ENCODE measurements at places on chromosomes 1 and 21.

DNA sequence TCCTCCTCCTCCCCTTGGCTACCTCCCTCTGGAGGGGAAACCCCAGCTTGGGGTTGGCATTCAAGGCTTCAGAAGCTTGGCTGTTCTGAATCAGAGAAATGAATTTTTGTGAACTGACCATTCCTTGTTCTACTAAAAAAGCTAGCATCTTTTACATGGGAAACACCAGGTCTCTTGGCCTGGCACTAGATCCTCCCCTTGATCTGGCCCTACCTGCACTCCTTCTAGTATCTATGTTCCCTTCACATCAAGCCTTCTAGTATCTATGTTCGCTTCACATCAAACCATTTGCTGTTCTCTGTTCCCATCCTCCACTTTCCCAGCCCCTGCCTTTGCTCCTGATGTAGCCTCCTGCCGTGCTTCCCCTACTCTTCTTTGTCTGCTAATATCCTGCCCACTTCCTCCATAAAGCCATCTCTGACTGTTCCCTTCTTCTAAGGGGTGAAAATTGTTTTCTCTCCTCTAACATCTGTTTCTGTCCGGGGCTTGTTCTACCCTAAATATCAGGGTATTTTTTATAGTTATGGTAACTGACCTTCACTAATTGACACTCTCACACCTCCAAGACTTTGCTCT, 25.8 kb downstream of the FAM151A start:
- no peak for DNase-seq

DNA sequence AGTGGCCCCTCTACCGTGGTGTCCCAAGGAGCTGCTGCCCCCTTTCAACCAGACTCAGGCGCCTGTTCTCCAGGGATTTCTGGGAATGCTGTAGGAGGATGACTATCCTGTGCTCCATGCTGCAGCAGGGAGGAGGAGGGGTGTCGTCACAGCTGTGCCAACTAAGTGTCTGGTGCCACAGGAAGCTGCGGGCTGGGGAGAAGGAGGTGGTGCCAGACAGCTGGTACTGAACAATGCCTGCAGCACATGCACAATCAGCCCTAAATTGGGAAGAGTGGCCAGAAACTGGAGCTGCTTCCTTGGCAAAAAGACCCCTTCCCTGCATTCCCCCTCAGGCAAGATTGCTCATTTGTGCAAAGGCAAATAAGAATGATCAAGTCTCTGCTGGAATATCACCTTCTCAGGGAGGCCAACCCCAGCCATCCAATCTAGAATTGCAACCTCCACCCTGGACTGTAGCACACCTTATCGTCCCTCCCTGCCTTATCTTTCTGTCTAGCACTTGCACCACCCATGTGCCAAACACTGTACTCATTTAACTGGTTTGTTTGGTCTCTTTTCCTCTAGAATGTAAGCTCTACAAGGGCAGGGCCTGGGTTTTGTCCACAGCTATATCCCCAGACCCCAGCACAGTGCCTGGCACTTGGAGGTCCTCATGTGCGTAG, 33.3 kb downstream of the LAMB3 start:
- peak; percentile 45 for DNase-seq

GRCh38 chr1:36829961-36830360, 204.4 kb downstream of the GRIK3 start:
- no peak for DNase-seq

DNA sequence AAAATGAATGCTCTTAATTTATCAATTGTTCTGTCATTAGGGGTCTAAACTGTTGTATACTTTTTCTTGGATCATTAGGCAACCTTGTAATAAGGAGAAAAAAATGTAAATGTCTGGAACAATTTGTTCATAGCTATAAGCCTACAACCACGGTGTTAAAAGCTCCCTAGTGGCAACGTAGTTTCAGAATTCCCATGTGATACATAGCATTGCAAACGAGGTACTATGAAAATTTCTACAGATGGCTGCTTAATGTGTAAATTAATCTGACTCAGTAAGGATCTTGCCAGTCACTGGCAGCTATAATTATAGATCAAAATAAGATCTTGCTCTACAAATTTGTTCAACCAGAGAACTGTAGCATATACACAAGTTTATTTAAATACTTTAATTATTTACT, 304.1 kb upstream of the ADGRL4 start:
- no peak for DNase-seq

DNA sequence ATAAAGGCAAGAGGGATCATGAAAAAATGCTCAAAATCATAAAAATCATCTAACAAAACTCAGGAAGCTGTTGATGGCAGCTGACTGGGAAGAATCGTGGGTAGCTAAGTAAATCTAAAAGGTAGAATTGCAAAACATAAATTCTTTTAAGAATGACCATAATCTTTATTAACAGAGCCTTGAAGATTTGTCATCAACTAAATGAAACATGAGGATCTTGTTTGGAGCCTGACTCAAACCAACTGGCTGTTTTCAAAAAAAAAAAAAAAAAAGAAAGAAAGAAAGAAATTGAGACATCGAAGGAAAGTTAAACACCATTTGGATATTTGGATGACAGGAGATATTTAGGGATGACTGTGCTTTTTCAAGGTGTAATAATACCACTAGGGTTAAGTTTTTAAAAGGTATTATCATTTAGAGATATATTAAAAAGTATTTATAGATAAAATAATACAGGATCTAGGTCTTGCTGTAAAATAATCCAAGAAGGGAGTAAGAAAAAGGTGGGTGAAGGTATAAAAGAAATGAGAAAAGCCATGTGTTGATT, 48.6 kb downstream of the CD34 start:
- no peak for DNase-seq
